ENCODE measurements at places on chromosomes 1 and 21.

DNA sequence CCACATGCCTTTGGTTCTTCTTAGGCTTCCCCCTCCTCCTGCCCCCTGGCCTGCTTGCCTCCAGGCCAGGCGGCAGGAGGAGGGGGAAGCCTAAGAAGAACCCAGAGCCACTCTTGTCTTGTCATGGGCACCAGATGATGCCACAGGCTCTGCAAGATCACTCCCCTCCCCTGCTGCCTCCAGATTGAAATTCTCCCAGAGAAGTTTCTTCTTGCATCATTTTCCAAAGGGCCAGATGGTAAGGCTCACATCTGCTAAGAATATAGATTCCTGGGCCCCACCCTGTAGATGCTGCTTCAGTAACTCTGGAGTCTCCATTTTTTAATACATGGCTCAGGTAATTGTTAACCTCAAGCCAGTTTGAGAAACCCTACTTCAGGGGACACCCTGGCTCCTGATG, 60.8 kb downstream of the FAM163A start:
- no peak for DNase-seq

GRCh38 chr1:165807613-165808012, 19.8 kb upstream of the UCK2 start:
- DNase-seq, result no peak

DNA sequence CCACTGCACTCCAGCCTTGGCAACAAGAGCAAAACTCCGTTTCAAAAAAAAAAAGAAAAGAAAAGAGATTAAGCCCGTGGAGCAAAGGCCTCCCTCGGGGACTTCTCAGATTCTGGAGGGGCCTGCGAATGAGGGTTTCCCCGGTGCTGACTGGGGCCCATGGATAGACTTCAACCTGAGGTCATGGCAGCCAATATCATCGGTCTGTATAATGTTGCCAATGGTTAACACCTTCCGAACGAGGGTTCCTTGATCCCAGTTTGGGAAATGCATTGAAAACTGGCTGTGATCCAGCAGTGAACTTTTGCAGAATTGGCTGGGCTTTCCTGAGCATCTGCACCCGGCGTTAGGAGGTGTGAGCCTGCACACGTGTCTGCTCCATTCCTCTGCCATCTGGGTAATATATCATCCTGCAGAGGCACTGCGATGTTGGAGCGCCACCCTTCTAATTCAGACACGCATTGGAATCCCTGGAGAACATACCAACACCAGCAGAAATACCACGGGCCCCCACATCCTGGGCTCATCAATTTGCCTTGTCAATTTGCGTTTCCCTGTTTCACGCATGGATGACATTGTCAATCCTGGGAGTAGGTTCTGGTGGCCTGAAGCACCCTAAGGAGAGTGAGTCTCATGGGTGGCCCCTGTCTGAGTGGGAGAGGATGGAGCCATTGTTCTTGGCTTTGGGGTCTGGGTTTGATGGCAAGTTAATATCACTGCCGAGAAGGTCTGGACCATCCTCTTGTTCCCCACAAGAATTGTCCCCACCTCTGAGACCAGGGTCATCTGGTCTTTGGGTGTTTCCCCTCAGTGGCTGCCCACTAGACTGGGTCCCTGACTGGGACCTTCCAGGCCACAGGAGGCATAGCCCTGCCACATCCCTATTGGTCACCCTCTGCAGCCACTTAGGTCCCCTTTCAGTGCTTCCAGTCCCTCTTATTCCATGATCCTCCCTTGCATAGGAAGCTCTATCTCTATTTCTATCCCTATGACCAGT, 441.0 kb downstream of the PTPRU start:
- DNase-seq, result no peak

- no peak for DNase-seq
Observed at GRCh38 chr1:82464362-82465001, 663.7 kb downstream of the ADGRL2 start.

DNA sequence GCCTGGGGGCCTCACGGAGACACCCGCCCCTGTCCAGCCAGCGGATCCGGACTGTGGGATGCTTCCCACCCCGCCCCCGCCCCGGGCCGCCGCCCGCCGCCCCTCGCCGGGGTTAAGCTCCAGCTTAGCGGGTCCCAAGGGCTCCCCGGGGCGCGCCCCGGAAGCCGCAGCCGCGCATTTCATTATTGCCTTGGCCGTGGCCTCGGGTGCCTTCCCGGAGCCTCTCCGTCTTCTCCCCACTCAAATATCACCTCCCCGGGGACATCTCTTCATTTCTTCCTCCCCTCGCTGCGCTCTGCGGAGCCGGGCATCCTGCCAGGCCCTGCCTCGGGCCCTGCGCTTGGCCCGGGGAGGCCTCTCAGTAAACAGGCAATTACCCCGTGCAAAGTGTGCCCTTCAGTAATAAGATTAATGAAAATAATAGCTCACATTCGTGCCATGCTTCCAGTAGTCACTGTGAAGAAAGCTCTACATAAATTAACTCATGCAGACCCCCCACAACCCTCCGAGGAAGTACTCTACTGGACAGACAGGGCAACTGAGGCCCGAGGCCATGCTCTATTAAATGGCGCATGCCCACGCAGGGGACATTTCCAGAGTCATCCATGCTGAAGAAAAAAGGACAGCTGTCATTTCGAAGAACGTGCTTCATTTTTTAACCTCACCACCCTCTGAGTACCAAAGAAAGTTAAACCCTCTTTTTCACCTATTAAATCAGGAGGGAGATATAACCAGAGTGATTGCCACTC, 49.9 kb upstream of the LAPTM5 start:
- DNase-seq, result no peak

GRCh38 chr1:96580920-96581319, 140.7 kb upstream of the PTBP2 start:
- DNase-seq, result peak; percentile 44

DNA sequence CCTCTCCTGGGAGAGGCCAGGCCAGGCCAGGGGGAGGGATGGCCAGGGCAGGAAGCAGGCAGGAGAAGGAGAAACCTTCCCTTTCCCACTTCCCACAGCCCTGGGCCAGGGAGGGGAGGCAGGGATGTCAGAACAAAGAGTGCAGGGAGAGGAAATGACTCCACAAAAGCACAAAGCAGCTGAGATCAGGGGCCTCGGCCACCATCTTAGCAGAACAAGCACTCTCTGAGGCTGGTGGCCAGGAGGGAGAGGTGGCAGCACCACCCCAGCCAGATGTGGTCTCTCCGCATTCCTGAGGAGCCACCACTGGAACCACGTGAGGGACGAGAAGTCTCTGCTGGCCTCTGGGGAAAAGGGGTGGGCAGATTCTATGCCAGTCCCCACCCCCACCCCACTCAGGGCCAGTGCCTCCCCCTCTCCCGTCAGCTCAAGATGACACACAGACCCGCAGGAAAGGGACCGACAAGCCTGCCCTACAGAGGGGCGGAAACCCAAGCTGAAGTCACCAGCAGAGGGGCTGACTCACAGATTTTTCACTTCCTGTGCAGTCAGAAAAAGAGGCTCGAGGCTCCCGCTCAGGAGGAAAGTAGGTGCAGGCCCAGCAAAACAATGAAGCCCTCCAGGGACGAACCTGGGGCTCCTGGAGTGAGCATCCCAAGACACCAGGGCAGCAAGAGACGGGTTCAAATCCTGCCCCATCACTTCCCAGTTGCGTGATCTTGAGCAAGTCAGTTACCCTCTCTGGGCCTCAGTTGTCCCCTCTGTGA, 24.1 kb upstream of the ALDH4A1 start:
- DNase-seq, result no peak

DNA sequence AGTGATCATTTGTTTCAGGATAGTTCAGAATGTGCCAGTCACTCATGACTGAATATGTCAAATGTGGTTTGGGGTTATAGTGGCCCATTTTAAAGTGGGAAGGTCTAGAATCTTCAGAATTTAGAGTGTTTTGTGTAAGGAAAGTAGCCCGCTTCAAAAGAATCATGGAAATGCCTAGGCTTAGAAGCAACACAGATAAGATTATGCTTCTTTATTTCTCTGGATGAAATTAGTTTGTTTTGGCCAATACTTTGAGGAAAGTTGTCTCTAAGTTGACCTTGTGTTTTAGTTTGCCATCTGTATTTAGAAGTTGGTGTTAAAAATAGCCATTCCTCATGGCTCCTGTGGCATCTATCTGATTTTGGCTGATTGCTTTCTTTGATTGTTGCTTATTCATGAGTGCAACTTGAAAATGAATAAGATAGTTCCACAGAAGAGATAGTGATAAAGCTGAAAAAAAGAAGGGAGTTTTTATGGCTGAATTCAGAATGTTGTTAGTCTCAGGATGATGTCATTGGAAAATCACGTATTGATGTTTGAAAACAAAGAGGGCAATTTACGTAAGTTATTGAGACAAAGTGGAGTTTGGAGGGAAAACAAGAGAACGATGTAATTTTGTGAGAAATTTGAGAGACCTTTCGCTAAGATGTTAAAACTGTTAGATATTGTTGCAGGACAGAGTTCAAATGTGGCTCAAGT, 71.9 kb downstream of the PLA2G4A start:
- no peak for DNase-seq

GRCh38 chr21:44919913-44920693, 596 bp downstream of the ITGB2 start:
- no peak for DNase-seq

DNA sequence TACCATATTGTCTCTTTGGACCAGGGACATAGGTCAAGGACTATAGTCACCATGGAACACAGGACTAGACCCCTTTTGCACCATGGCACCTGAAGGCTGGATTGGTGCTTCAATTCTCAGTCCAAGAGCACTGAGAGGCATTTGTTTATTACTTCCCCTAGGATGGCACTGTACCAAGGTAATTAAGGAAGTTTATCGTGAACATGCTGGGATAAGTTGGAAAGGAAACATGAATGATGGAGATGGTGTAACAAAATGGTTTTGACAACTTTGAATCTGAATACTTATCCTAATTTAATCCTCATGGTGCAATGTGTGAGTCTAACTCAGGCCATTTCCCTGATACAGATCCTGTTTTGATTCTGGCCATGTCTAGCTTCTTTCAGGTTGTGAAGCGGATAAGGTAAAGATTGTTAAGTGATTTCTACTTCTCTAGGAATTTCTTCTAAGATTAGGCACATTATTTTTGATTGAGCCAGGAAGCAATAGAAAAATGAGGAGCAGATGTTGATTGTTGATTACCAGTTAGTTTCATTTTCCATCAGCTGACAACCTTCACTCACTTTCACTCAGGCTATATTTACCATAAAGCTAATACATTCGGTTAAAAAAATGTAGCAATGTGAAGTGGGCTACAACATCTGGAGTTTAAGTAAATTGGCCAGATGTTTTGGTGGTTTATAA, 37.3 kb upstream of the SIPA1L2 start:
- no peak for DNase-seq

DNA sequence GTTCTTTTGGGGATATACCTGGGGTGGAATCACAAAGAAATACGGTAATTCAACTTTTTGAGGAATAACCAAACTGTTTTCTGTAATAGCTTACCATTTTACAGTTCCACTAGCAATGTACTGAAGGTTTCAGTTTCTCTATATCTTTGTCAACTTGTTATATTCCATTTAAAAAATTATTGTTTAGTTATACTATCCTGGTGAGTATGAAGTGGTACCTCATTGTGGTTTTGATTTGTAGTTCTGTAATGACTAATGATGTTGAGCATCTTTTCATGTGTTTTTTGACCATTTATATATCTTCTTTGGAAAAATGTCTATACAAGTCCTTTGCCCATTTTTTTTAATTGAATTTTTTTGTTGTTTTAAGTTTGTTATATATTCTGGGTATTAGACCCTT, 39.4 kb downstream of the MAST2 start:
- no peak for DNase-seq

DNA sequence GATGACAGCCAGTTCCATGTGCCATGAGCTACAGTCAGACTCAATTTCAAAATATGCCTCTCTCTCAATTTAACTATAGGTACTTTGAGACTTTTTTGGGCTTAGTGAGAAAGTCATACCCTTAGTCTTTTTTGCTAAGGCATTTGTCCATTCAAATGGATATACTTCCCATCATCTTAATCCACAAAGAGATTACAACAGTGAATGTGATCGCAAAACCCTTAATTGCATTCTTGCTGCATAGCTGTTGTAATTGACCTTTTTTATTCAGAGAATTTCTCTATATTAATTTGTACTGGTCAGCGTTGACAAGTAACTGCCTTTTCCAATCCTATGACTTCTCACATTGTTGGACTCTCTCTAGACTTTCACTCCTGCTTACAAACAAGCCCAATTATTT, 38.6 kb upstream of the RGS18 start:
- DNase-seq, result no peak

DNA sequence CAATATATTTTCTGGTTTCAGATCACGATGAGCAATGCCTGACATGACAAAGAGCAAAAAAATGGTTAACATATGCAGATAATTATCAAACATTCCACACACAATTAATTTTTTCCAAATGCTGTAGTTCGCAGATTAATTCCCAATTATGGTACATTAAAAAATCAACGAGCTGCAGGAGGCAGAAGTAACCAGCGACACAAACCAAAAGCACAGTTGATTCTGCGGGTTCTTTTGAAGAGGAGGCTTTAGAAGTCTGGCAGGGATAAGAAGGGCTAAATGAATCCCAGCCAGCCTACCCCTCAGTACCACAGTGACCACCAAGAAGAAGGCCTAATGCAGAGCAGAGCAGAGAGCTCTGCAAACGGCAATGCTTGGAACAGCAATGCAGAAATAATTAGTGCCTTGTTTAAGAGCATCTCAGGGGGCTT, 17.0 kb upstream of the KNCN start:
- no peak for DNase-seq

GRCh38 chr1:37808369-37809319, 636 bp upstream of the YRDC start:
- DNase-seq, result peak; percentile 84

GRCh38 chr1:55347866-55348265, 132.7 kb upstream of the USP24 start:
- no peak for DNase-seq

- no peak for DNase-seq
Observed at GRCh38 chr1:178724376-178724727, 692 bp upstream of the RALGPS2 start.

DNA sequence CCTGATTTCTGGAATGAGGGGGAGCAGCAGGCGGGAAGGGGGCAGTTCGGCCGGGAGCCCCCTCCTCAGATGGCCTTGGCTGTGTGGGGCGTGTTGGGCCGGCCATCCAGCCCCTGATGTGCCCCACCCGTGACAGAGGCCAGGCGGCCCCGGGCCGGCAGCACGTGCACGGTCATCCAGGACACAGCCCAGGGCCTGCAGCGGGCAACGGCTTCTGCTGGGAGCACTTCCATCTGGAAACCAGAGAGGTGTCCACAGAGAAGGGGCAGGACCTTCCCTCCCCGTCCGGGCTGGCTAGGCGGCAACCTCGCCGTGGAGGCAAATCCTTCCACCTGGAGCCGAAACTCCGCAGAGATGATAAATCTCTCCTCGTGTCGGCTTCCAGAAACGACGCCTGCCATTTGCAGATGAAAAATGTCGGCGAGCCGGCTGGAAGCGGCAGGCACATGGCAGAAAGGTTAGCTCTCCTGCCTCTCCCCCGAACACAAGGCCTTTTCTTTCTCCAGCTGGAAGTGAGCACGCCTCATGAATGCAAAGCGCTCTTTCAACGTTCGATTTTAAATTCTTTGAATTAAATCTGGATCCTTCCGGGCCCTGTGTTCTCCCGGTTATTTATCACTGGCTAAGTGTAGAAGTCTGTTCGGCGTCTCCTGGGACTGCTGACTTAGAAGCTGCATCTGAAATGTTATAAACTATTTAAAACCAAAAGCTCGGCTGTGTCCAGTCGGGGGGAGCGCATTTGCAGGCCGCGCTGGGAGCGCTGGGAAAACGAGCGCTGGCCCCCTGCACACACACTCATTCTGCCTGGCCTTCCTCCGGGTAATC, 9.4 kb upstream of the ACTRT2 start:
- DNase-seq, result no peak
